Bronchial smooth muscle cell (primary cell): ENCODE measurements at places on chromosomes 7 and 10. TPM values are rescaled to one million over a fixed set of nuclear protein-coding genes. Genes with fewer than 3 reads are reported as not detected.

SCART1 gene
- total RNA-seq, result 3.7 and 4.7 TPM in 2 replicates

MSMB gene
- total RNA-seq, result not detected in 2 replicates

PLCE1 gene
- total RNA-seq, result 3.3 and 5.0 TPM in 2 replicates

ITGA8 gene
- total RNA-seq, result under 0.01 and 3.0 TPM in 2 replicates

SPDYE18 gene
- 0.32 and 0.43 TPM in 2 replicates for total RNA-seq

NCF1 gene
- under 0.01 TPM in 1 of 2 replicates, not detected in the other for total RNA-seq

MRC1 gene
- not detected in 2 replicates for total RNA-seq

ANKRD2 gene
- total RNA-seq, result 0.16 and 4.9 TPM in 2 replicates

ELOVL3 gene
- 0.47 and 0.69 TPM in 2 replicates for total RNA-seq

TET1 gene
- total RNA-seq, result 1.9 and 3.0 TPM in 2 replicates

LEP gene
- not detected in 2 replicates for total RNA-seq

PITX3 gene
- 0.16 TPM in 1 of 2 replicates, not detected in the other for total RNA-seq

OR6B1 gene
- total RNA-seq, result not detected in 2 replicates

WEE2 gene
- total RNA-seq, result 0.17 TPM in 1 of 2 replicates, not detected in the other

TMEM213 gene
- not detected in 2 replicates for total RNA-seq

ICA1 gene
- under 0.01 and 0.09 TPM in 2 replicates for total RNA-seq

PBLD gene
- 6.4 and 8.7 TPM in 2 replicates for total RNA-seq

ATOH7 gene
- not detected in 2 replicates for total RNA-seq

GRK5 gene
- 18.3 and 58.3 TPM in 2 replicates for total RNA-seq

DLX5 gene
- not detected in 2 replicates for total RNA-seq

CLCN1 gene
- total RNA-seq, result 0.09 TPM in 1 of 2 replicates, not detected in the other

GJD4 gene
- not detected in 2 replicates for total RNA-seq

TCERG1L gene
- total RNA-seq, result not detected in 2 replicates

OR2A2 gene
- total RNA-seq, result not detected in 2 replicates

POR gene
- total RNA-seq, result 105 and 128 TPM in 2 replicates

CAMK2B gene
- 0.17 TPM in 1 of 2 replicates, not detected in the other for total RNA-seq

CRPPA gene
- 0.60 and 0.95 TPM in 2 replicates for total RNA-seq

SPDYE2B gene
- not detected in 2 replicates for total RNA-seq

SPDYE16 gene
- total RNA-seq, result under 0.01 and 0.26 TPM in 2 replicates

CALML5 gene
- 0.17 TPM in 1 of 2 replicates, not detected in the other for total RNA-seq

GDF10 gene
- 7.7 and 152 TPM in 2 replicates for total RNA-seq

SPOCK2 gene
- total RNA-seq, result 0.95 and 2.0 TPM in 2 replicates

CCNY gene
- total RNA-seq, result 35.6 and 90.5 TPM in 2 replicates

CPED1 gene
- total RNA-seq, result 29.8 and 36.9 TPM in 2 replicates

GPR15LG gene
- total RNA-seq, result not detected in 2 replicates

NPSR1 gene
- total RNA-seq, result not detected in 2 replicates

CPN1 gene
- not detected in 2 replicates for total RNA-seq

SDK1 gene
- total RNA-seq, result 1.4 and 7.8 TPM in 2 replicates

CPA2 gene
- total RNA-seq, result under 0.01 TPM in 1 of 2 replicates, not detected in the other

PAPOLB gene
- total RNA-seq, result under 0.01 TPM in 2 replicates

PTF1A gene
- total RNA-seq, result not detected in 2 replicates
